ENCODE measurements at places on chromosomes 6 and 20.
A peak's percentile ranks its signal among the peaks of the same experiment; 100 is the strongest.

DNA sequence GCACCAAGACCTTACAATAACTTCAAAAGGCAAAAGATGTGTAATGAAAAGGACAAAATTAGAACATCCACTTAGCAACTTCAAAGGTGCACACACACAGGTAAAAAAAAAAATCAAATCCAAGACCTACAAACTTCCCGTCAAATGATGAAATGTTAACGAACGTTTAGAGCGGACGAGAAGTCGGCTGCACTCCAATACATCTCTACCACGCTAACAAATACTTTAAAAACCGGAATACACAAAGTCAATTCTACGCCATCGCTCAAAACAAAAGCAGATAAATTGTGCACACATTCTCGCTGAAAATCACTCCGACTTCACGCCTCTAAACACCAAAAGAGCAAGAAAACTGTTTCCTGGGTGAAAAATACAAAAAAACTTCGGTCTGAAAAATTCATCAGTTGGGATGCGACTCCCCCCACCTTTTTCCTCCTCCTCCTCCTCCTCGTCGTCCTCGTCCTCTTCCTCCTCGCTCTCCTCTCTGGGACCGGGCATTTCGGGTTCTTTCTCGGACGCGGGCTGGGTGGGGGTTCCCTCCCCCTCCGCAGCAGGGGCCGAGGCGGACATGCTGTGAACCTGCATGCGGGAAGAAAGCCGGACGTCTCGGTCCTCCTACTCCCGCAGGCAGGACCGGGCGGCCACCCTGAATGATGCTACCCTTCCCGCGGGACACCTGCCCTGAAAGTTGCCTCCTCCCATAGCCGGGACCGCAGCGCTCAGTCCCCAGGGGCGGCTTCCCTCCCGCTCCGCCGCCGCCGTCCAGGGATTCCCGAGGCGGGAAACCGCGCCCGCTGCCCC is 712 bp downstream of the DEK start:
- peaks cover 37% of the 10 kb centered on the region for H3K4me1 ChIP-seq
- no peak for DNase-seq
- peaks cover 16% of the 10 kb centered on the region for H3K36me3 ChIP-seq
- peak overlapping the region; percentile 75 for H3K27ac ChIP-seq
- peak overlapping the region; percentile 76 for H3K4me3 ChIP-seq

DNA sequence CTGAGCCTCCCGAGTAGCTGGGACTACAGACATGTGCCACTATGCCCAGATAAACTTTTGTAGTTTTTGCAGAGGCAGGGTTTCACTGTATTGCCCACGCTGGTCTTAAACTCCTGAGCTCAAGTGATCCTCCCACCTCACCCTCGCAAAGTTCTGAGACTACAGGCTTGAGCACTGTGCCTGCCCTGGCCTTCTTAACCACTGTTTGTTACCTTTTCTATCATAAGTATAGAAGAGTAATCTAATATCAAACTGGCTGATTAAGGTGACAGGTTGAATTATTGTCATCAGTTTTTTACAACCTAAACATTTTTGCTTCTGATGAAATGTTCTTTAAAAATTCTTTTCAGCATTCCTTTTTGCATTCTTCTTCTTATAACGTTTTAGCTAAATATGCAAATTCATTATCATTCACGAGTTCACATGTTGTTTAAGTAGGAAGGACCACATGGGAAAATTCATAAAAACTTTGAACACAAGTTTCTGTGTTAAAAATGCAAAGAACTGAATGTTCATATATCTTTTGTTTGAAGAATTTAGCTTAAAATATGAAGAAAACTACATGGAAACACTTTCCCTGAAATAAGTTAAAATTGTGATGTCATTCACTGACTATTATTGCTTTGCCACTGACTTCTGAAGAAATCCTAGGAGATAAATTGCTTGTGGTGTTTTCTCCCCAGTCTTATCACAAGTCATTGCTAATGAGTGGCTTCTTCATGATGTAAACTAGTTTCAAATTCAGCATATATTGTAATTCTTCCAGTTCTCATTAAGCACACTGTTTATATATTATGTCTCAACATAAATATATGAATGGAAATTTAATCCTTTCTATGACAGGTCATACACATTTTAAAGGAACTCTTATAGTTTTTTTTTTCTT is 106.7 kb downstream of the ADGRB3 start:
- no peak overlapping the region for H3K4me3 ChIP-seq
- no peaks in the 10 kb centered on the region for H3K27me3 ChIP-seq
- DNase-seq = no peak
- H3K27ac ChIP-seq = no peak overlapping the region
- no peaks in the 10 kb centered on the region for H3K4me1 ChIP-seq

DNA sequence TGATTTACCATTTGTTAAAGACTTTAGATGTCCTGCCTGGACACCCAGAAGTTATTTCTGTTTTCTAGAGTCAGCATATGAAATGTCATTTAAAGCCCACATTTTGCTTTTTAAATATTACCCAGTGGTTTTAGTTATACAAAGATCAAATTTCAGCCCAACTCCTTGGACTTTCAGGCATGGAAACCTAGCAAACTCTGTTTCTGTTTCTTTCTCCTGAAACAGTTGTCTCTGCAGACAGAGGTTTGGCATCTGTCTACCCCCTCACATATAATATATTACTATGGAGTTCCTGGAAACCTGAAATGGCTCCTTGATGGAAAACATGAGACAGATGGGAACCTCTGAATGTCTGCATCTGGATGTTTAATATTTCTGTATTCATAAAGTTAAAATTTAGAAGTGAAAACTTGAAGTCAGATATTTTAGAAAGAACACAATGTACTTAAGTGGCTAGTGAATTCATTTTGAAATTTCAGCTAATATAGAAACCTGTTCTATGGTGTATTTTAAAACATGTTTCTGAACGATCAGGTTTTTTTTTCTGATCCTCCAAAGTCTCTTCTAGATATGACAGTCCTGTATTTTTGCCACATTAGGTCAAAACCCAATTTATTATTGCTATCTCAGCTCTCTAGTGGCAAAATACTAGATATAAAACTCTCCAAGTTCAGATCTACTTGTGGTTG is 743.3 kb downstream of the CD109 start:
- H3K27ac ChIP-seq = no peak overlapping the region
- H3K36me3 ChIP-seq = no peaks in the 10 kb centered on the region
- H3K4me1 ChIP-seq = no peaks in the 10 kb centered on the region
- no peaks in the 10 kb centered on the region for H3K27me3 ChIP-seq

DNA sequence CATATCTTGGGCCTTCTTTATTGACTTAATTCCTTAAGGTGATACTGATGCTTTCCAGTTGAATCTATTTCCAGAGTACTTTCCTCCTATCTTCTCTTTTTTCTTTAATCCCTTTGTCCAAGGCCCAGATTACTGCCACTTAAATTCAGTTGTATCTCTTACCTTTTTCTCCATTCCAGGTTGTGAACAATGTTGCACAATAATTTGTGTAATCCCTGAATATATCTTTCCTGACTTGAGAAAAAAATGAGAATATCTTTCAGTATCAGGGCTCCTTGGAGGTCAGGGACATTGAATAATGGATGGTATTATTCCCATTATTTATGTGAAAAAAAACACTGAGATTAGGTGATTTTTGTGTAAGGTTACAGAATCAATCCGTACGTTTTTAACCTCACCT is 683.3 kb downstream of the PTPRT start:
- DNase-seq = no peak
- no peaks in the 10 kb centered on the region for H3K36me3 ChIP-seq
- no peak overlapping the region for H3K27ac ChIP-seq

DNA sequence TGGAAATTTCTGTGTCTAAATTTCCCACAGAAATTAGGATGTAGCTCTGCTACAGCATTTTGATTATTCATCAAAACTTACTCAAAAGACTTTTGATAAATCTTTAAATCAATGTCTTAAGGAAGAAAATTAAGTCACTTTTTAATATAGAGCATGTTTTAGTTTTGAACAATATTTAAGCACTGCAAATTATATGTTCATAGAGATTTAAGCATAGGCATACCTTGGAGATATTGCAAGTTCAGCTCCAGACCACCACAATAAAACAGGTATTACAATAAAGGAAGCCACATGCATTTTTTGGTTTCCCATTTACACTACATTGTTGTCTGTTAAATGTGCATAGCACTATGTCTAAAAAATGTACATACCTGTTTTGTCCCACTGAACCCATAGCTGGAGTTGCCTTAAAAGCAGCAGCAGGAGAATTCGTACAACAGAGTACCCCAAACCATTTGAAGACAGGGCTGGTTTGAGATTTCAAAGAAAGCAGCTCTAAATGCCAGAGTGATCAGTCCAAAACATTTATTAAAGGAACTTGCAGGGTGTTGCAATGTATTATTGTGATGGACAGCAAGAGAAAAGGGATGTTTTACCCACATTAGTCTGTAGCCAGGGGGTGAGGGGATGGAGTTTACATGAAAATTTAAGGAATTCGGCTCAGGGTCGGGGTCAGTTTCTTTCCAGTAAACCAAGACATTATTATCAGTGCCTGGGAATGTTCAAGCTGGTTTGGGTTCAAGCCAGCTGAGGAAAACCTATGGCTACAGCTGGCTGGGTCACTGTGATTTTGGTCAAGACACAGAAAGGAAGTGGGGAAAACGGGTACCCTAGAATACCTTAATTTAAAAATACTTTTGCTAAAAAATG is 6.3 kb upstream of the LOC128125822 start:
- H3K4me1 ChIP-seq = peaks cover 21% of the 10 kb centered on the region
- no peak overlapping the region for H3K4me3 ChIP-seq
- no peaks in the 10 kb centered on the region for H3K27me3 ChIP-seq
- no peak for DNase-seq
- no peak overlapping the region for H3K27ac ChIP-seq

GRCh38 chr6:3850451-3851203 is 1.5 kb downstream of the FAM50B start:
- DNase-seq = no peak
- no peaks in the 10 kb centered on the region for H3K27me3 ChIP-seq
- no peaks in the 10 kb centered on the region for H3K36me3 ChIP-seq
- H3K4me1 ChIP-seq = peaks cover 9% of the 10 kb centered on the region

GRCh38 chr6:167572841-167573271 is 248.0 kb downstream of the TTLL2 start:
- no peak overlapping the region for H3K4me3 ChIP-seq
- no peaks in the 10 kb centered on the region for H3K4me1 ChIP-seq
- no peak overlapping the region for H3K27ac ChIP-seq
- no peaks in the 10 kb centered on the region for H3K36me3 ChIP-seq
- DNase-seq = no peak

DNA sequence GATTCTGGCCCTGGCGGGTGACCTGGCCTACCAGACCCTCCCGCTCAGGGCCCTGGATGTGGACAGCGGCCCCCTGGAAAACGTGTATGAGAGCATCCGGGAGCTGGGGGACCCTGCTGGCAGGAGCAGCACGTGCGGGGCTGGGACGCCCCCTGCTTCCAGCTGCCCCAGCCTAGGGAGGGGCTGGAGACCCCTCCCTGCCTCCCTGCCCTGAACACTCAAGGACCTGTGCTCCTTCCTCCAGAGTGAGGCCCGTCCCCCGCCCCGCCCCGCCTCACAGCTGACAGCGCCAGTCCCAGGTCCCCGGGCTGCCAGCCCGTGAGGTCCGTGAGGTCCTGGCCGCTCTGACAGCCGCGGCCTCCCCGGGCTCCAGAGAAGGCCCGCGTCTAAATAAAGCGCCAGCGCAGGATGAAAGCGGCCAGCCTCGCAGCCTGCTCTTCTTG is 868 bp upstream of the SLC2A4RG start:
- no peak overlapping the region for H3K4me3 ChIP-seq
- H3K36me3 ChIP-seq = peaks cover 18% of the 10 kb centered on the region
- DNase-seq = no peak
- H3K27me3 ChIP-seq = no peaks in the 10 kb centered on the region
- H3K4me1 ChIP-seq = peaks cover 12% of the 10 kb centered on the region

- H3K36me3 ChIP-seq = no peaks in the 10 kb centered on the region
- H3K27me3 ChIP-seq = peaks cover 40% of the 10 kb centered on the region
- no peak within 1 kb of the TSS for H3K4me3 ChIP-seq
- no peak within 1 kb of the TSS for H3K27ac ChIP-seq
- no peak for DNase-seq
- no peaks in the 10 kb centered on the region for H3K4me1 ChIP-seq
Observed at GRCh38 chr20:61251529-61252393, at the start of gene CDH4. Gene CDH4 (plus strand): TSS chr20:61252261.

- DNase-seq = no peak
- no peaks in the 10 kb centered on the region for H3K4me1 ChIP-seq
- no peaks in the 10 kb centered on the region for H3K36me3 ChIP-seq
Observed at GRCh38 chr20:5342021-5342420, 25.3 kb upstream of the PROKR2 start.

GRCh38 chr6:168054765-168055560 is 24.0 kb downstream of the FRMD1 start:
- no peak for DNase-seq
- no peak overlapping the region for H3K27ac ChIP-seq
- H3K27me3 ChIP-seq = no peaks in the 10 kb centered on the region
- no peaks in the 10 kb centered on the region for H3K4me1 ChIP-seq

DNA sequence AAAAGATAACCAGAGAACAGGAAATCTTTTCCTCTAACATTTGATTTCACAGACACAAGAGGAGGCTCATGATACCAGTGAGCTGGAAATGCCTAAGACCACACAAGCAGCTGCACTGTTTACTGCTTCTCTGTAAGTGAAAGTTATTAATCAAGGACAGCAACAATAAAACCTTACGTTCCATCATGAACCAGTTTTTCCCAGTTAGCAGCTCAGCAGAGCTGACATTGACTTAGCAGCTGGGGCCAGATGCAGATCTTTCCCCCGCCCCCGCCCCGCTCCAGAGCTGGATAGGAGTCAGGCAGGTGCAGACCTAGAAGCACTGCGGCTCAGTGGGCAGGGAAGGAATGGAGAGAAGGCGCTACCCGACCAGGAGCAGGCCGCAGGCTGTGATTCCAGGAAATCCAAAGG is 275.2 kb downstream of the GMDS start:
- H3K4me1 ChIP-seq = no peaks in the 10 kb centered on the region
- no peak overlapping the region for H3K27ac ChIP-seq
- no peaks in the 10 kb centered on the region for H3K36me3 ChIP-seq
- no peak overlapping the region for H3K4me3 ChIP-seq
- DNase-seq = no peak
- H3K27me3 ChIP-seq = no peaks in the 10 kb centered on the region

- H3K36me3 ChIP-seq = no peaks in the 10 kb centered on the region
- peak; percentile 69 for DNase-seq
- peak within 1 kb of the TSS; percentile 11 for H3K27ac ChIP-seq
- peaks cover 15% of the 10 kb centered on the region for H3K4me1 ChIP-seq
- H3K4me3 ChIP-seq = peak within 1 kb of the TSS; percentile 87
Observed at GRCh38 chr20:17530716-17531664, at the start of gene BFSP1. Gene BFSP1 (minus strand): TSS chr20:17531379. CDS start chr20:17531329, 50 bp downstream.

DNA sequence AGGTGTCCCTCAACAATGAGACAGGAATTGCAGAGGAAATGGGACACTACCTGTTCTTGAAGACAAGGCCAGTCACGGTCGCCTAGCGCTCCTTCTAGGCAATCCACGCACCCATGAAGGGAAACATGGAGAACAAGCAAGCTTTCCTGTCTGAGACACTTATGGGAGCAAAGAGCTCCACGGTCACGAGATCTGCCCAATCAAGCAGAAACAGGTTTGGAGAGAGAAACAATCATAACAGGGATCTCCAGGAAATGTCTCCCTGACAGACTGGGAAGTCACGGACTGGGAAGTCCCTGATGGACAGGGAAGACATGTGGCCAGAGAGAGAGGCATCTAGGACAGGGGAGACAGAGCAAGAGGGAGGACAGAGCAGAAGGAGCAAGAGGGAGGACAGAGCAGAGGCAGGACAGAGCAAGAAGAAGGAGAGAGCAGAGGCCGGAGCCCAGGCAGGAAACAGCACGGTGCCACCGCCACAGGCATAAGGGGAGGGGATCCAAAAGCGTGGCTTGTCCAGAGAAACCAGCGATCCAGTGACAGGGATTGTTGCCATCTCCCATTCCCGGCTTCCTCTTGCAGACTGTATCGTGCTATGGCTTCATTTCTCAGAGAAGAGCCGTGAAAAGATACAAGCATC is 167.8 kb upstream of the ZNF337 start:
- peaks cover 9% of the 10 kb centered on the region for H3K27me3 ChIP-seq
- H3K36me3 ChIP-seq = no peaks in the 10 kb centered on the region
- no peak overlapping the region for H3K4me3 ChIP-seq
- H3K27ac ChIP-seq = no peak overlapping the region
- no peak for DNase-seq
- H3K4me1 ChIP-seq = peaks cover 29% of the 10 kb centered on the region

Measured in PC-3 (cell line).